ENCODE measurements at places on chromosomes 6 and 20. TPM values are rescaled to one million over a fixed set of nuclear protein-coding genes. Genes with fewer than 3 reads are reported as not detected.
A peak's percentile ranks its signal among the peaks of the same experiment; 100 is the strongest.

DNA sequence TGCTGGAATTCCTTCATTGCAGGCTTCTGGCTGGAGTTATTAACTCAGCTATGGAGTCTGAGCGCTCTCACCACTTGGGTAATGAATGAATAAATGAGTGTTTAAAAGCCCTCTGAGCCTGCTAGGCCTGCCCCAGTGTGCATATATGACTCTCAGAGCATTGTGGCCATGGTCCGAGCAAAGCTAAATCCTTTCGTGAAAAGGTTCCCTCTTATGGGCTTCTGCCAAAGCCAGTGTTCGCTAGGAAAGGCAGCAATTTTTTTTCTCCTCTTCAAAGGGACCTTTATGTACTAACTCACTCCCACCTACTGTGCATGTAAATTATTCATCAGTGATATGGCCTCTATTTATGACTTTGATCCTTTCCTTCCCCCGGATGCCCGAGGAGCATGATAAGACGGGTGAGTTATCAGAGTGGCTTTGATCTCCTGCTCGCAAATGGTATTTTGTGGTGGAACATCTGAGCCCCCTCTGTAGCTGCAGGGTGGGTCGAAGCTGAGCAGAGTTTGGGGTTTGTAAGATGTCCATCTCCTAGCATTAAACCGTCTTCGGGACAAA is 88.6 kb downstream of the LINC00237 start:
- no peak for DNase-seq

DNA sequence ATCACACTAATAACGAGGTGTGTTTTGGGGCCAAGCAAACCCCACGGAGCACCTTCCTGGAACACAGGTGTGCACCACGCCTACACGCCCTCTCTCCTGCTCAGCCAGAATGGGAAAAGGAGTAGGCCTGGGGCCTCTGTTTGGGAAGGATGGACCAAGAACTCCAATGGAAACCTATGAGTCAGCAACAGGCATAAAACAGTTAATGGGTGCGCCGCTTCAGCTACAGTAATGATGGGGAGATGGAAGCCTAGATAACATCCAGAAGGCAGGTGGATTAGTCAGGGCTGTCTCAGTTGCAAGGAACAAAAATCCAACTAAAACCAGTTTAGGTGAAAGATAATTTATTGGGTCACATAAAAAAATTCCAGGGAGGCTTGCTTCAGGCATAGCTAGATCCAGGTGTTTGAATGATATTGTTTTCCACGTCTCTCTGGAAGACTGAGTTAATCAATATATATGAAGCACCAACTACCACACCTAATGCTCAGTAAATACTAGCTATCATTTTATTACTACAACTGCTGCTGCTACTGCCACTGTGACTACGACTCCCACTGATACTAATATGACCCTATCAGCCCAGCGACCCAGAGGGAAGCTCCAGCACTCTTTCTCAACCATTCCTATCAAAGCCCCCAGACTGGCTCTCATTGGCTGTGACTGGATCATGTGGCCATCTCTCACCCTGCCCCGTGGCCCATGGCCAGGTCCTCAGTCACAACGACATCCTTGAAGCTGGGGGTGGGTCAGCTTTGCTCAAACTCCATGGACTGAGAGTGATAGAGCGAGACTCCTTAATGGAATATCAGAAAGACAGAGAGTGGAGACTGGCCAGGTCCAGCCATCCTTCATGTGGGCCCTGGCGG is 155.2 kb upstream of the PTPN1 start:
- no peak for DNase-seq

DNA sequence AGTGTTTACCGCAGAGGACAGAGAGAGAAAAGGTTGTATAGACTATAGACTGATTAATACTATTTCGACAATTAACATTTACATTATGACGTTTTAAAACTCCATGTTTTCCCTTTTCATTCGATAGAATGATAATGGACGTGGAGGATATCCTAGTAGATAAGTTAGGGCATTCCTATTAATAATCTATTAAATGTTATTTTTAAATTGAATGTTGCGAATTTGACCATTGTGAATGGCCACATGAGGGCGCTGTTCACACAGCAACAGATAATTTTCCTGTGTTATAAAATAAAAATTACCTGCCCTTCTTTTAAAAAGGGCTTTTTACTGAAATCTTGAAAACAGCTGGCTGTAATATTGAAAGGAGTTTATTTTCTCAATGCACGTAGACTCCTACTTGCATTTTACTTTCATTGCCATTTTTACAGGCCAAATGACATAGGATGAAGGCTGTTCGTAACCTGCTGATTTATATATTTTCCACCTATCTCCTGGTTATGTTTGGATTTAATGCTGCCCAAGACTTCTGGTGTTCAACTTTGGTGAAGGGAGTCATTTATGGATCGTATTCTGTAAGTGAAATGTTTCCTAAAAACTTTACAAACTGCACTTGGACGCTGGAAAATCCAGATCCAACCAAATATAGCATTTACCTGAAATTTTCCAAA is 3.3 kb downstream of the ADGRB3 start:
- DNase-seq: no peak

GRCh38 chr6:116190550-116190949 is 63.3 kb downstream of the TSPYL4 start:
- peak; percentile 5 for DNase-seq

GRCh38 chr6:34374069-34374468 is 18.4 kb downstream of the NUDT3 start:
- no peak for DNase-seq

DNA sequence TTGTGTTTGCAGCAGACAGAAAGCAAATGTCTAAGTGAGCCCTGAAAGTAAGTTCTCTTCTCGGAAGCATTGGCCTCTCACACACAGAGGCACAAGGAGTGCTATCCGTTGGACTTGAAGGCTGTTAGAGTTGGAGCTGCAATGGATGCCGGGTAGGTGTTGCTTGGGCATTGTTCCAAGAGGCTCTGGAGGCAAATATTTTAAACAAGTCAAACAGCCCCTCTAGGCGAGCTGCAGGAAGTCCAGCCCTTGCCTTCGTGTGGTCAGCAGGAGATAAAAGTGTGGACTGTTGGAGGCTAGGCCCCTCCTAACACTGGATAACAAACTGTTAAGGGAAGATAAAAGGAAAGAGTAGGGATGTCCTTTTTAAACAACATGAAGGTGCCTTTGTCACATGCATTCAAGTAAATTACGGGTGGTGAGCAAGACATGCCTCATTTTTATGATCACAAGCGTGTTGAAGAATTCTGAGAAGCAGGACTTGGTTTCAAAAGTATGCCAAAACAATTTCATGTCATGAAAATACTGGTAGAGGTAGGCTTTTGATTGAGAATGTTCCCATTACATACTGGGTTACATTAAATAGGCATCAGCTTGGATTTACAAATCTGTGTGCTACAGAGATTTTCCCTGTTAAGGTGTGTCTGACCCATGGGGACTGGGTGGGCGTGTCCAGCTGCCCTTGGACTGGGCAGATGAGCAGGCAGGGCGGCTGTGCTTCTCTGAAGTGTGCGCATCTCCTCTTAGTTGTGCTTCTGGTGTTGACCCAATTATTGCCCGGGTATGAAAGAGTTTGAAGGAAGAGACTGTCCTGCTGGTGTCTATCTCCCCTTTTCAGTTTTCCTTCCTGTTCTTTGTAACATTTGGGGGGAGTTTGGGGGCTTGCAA is 57.5 kb downstream of the RREB1 start:
- DNase-seq: no peak

- DNase-seq: no peak
Observed at GRCh38 chr20:45823949-45824835, 2.9 kb downstream of the TNNC2 start.

DNA sequence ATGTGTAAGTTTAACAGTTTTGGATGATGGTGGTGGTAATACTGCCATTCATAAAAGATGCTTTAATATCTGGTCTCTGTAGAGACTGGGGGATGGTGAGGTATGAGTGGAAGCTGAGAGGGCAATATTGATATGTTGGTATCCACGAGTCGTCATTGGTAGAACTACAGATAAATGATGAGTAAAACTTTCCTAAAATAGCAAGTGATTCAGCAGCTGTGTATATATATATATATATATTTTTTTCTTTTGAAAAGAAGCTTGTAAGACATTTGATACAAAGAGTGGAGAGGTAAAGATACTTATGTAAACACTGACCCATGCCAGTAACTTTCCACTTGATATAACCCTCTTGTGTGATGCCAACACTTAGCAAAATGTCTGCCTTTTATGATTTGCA is 41.7 kb upstream of the CITED2 start:
- DNase-seq: no peak

The BPIFB1 gene
- total RNA-seq: not detected

GRCh38 chr6:169980826-169981450 is 229.5 kb downstream of the ERMARD start:
- no peak for DNase-seq

- no peak for DNase-seq
Observed at GRCh38 chr20:4083098-4083865, 67.9 kb upstream of the RNF24 start.

The PRDM13 gene
- total RNA-seq: not detected

The KCNK16 gene
- not detected for total RNA-seq

The MYCT1 gene
- total RNA-seq: 2.9 TPM

DNA sequence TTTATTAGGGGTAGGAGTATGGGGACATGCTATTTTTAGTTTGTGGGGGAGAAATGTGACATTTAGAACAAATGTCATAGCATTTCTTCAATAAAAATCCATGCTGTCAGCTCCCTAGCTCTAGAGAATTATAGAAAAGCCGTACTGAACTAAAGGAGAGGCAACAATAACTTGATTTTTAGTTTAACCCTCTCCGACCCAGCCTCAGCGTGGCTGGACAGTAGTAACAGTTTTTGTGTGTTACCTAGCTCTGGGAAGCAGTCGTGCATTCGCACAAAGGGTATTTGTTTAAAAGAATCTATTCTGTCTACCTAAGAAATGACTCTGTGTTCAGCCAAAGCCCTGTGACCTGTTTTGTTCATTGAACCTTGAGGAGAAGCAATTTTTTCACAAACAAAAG is 442.4 kb upstream of the SOX4 start:
- DNase-seq: no peak

DNA sequence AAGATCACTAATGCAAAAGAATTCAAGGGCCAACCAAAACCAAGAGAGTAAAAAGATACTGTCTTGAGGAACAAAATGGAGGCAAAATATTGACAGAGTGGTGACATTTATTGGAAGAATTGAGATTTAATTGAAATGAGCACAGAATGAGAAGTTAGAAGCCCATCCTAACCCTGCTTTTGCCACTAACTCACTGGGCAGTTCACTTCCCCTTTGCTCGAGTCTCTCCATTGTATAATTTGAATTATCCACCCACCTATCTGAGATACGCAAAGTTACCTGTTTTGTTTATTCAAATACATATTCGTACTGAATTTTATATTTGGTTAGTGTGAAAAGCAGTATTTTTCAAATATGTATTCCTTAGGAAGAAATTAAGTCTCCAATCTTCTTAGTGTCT is 204.5 kb upstream of the PRDM1 start:
- DNase-seq: no peak

GRCh38 chr20:32642257-32643046 is 31.3 kb downstream of the C20orf203 start:
- no peak for DNase-seq

DNA sequence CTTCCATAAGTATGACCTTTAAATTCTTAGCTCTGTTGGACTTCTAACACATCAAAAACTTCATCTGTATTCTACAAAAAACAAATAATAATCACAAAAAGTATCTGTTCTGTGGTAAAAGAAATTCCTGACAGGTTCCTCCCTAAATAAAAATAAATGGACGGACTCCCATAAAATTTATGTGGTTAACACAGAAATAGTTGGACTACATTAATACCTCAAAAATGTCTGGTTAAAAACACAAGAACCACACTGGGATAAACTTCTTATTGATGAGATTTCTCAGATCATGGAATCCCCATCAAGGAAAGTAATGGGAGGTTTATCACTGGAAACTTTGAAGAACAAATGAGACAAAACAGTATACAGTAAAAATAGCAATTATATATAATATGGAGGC is 172.4 kb downstream of the MOXD1 start:
- DNase-seq: no peak

DNA sequence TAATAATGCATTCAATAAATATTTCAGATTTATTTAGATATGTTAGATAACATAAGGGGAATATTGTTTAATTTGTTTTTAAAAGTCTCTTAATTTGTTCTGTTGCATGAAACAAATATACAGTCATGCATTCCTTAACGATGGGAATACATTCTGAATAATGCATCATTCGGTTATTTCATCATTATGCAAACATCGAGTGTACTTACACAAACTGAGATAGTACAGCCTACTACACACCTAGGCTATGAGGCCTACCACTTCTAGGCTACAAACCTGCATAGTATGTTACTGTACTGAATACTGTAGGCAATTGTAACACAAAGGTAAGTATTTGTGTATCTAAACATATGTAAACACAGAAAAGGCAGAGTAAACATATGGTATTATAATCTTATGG is 118.7 kb downstream of the EPHA7 start:
- no peak for DNase-seq

The GPX5 gene
- not detected for total RNA-seq

- DNase-seq: no peak
Observed at GRCh38 chr6:127865108-127865507, 35.8 kb downstream of the THEMIS start.

DNA sequence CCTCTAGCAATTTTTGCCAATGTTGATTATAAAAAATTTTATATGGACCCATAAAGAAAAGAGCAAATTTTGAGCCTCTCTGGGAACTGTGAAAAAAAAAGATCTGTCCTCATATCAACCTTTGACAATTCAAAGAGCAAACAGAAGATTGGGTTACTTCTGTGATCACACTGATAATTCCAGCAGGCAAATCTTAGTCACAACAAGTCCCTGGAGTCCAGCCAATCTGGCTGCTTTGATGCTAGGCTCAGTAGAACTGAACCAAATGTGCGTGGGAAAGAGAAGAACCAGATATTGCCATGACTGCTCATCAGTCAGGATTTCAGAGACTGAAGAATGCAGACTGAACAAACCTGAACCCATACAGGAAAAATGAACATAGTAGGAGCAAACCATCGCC is 438.4 kb upstream of the FLRT3 start:
- peak; percentile 7 for DNase-seq

The CGAS gene
- not detected for total RNA-seq

- DNase-seq: no peak
Observed at GRCh38 chr6:28137505-28137981, 4.1 kb upstream of the ZKSCAN8 start.

DNA sequence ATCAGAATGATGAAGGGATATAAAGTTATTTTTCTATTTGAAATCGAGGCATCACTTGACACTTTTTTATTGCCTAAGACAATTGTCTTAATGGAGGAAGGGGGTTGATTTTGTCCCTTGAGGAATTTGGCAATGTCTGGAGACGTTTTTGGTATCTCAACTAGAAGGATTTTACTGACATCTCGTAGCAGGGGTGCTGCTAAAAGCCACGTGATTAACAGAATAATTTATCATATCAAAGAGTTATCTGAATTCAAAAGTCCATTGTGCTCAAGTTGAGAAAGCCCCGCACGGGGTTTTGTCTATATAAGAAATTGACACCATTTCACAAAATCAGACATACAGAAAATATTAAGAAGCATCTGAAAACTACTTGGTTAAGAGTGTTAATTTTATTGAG is 1.5 kb upstream of the TAAR6 start:
- DNase-seq: no peak

The CLVS2 gene
- not detected for total RNA-seq

Measured in A172 (cell line).